ENCODE measurements at places on chromosomes 6 and 20.
A peak's percentile ranks its signal among the peaks of the same experiment; 100 is the strongest.

DNA sequence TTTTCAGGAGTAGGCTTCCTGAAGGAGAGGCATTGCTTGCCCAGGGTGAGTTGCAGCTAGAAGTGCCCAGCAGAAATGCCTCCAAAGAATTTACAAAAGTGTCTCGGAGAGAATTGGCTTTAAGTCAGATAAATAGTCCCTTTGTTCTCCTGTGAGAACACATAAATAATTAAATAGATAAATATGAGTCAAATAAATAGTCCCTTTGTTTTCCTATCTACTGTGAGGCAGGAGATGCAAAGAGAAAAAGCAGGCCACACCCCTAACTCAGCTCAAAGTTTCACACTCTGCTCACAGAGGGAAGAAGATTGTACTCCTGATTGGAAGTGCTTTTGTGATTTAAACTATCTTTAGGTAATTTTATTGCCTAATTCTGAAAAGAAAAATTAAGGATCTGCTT, 180.7 kb upstream of the PRSS16 start:
- no peak for DNase-seq

- no peak for DNase-seq
Measured at GRCh38 chr6:24126586-24127192, 674 bp downstream of the NRSN1 start.

- DNase-seq = no peak
Measured at GRCh38 chr20:51174536-51174935, 151.6 kb upstream of the KCNG1 start.

DNA sequence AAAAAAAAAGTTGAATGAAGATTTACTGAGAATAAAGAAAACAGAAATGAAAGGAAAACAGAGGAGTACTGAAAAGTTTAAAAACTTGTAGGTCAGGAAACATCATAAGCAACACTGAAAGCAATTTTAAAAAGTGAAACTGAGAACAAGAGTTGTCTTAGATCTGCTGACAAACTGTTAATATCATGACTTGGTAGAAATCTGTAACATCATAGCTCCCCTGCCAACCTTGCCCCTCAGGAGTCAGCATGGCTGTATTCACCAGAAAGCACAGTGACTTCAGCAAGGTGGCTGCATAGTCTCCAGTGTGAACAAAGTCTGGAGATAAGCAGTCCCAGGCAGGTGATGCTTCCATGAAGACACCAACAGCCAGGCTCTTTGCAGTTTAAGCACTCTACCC, 5.3 kb downstream of the NAA20 start:
- DNase-seq = no peak

DNA sequence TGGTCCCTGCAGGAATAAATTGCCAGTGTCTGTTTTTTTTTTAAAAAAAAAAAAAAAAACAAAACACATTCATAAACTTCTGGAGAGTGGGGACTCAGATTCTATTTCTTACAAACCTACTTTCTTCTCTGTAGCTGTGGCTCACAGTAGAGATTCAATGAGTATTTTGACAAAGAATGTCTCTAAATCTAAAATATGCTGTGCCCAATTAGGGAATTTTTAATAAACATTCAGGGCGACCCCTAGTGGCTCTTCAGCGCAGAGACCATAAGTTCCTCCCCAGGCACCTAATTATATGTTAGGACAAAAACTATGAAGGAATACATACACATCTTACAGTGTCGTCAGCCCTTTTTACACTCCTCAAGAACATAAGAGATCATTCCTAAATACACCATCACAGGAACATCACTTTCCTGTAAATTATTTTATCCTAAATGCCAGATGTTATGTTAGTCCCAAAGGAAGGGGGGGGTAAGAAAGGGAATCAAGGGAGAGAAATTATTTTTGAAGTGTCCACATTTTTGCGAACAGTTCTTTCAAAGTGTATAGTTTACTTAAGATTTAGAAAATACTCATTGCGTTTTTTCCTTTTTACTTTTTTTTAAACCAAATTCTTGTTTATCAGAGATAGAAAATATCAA, 21.8 kb upstream of the NAA20 start:
- DNase-seq = peak; percentile 16

- no peak for DNase-seq
Measured at GRCh38 chr6:13303668-13304017, 24.7 kb downstream of the TBC1D7 start.

DNA sequence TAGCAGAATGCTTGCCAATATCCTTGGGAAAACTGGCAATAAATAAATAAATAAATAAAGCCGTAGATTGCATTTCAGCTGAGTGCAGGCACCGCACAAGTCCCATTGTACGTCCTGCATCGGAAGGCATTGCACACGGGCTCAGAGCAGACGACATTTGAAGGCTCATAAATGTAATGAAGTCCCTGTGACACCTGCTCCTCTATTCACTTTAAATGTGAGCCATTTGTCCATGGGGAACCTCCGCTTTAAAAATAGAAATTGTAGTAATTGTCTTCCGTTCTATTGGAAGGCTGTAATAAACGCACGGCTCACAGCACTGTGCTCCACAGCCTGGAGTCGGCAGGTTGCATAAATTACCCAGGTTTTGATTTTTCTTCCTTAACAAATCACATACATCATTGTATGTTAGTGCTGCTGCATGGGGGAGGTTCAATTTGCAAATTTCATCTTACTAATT, 32.6 kb downstream of the MYT1 start:
- no peak for DNase-seq

DNA sequence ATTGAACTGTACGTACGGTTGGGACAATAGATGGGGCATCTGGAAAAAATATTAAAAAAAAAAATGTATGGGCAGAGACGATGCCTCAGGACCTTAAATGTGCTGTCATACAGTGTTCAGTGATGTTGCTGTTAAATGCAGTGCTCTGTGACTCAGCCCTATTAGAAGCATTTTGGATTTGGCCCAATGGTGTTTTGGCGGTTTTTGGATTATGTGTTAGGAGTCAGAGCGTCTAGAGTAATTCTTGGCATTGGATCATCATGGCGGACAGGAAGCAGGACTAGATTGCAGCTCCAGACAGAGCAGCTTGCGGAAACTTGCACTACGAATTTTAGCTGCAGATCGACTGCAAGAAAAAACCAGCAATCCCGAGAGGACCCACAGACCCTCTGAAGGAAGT, 280.0 kb downstream of the SOX4 start:
- DNase-seq = no peak

- no peak for DNase-seq
Measured at GRCh38 chr20:54105653-54106052, 35.3 kb upstream of the BCAS1 start.

GRCh38 chr6:161251345-161251744, 22.5 kb downstream of the AGPAT4 start:
- no peak for DNase-seq

GRCh38 chr6:91633374-91634111, 1046.7 kb upstream of the MAP3K7 start:
- no peak for DNase-seq

DNA sequence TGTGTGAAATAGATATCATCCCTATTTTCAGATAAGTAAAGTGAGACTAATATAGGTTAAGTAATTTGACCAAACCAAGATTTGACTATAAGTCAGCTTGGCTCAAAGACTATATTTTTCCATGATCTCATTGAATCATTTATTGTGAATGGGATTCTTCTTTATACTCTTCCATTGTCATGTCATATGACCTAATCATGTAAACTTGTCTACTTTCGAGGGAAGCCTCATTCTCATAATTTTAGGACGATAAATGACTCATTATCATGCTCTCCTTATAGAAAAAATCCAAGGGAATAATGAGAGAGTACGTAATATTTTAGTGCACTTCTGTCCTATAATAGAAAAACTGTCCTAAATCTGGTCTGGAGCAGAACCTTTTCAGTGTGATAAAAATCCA, 40.9 kb upstream of the CCN6 start:
- no peak for DNase-seq

GRCh38 chr6:149044528-149044927, 273.0 kb upstream of the TAB2 start:
- DNase-seq = no peak

DNA sequence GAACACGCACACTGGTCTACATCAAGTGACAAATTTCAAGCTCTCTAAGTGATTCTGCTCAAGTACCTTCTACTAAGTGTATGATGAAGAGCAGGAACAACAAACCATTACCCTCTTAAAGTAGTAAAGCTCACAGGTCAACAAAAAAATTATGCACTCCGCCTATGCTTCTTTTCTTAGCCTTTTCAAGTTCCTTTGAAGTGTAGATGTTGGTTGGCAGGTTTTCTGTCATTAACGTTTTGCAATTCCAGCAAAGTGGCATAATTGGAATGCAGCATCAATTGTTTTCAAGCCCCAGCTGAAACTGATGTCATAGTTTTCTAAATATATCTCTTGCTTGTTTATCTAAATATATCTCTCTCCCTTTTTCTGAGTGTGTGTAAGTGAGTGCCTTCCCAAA, 396.9 kb upstream of the EYS start:
- no peak for DNase-seq

DNA sequence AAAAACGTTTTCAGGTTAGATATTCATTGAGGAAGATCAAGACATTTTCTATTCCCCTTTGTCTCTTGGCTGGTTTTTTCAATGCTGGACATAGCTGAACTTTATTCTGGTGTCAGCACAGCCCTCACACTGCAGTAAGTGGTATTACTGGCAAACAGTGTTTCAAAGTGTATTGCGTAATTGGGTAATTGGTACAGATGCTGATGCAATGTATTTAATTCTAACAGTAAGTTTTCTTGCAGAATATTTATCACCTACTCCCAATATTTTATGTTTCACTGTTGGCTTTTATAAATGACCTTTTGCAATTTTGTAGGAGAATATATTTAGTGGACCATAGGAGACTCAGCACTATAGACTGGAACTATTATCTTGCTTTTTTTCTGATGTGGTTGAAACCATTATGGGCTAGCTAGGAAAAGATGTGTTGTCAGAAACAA, 287.6 kb upstream of the SOX4 start:
- no peak for DNase-seq

DNA sequence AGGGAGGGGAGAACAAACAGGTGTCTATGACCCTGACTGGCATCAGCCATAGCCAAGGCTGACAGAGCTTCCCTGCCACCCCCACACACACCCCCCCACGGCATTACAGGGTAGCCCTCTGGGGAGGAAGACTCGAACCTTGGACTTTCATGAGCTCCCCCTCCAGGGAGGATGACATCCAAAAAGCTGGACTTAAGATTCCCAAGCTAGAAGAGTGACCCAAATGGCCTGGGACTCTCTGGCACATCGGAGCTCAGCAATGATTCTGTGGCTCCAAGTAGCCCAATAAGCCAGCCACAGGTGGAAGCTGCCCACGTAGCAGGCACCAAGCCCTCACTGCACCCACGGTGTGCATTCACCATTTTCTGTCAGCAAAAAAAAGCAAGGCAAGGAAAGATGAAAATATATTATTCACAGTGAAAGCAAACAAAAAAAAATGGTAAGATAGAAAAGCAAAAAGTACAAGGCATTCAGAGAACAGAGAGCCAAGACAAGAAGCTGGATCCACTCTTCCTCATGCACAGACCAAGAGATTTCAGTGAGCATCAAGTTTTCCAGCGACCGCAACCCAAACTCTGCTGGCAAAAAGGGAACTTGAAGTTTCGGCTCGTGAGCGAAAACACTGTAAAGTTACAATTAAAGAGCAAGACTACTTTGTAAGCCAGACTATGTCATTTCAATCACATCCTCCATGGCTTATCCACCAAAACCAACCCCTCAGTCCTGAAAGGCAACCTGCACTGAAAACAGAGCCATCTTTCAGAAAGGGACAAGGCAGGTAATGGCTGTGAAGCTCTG, 10.9 kb downstream of the JAG1 start:
- no peak for DNase-seq

DNA sequence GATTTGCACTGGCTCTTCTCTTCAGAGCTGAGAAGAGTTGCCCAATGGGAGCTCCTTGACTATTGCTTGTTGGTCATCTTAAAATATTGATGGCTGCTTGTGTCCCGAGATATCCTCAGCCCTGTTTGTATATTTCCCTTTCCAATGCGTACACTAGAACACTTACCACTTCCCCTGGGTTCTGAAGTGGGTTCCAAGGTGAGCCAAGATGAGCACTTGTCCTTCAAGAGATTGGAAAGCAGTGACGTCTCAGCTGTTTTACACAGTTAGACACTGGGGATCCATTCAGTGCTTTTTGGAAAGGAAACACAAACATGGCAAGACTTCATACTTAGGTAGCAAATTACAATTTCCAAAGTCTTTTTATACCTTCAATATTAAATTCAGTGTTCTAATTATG, 716.4 kb upstream of the CITED2 start:
- DNase-seq = no peak

GRCh38 chr6:123821112-123821511, 17.4 kb downstream of the NKAIN2 start:
- DNase-seq = no peak

DNA sequence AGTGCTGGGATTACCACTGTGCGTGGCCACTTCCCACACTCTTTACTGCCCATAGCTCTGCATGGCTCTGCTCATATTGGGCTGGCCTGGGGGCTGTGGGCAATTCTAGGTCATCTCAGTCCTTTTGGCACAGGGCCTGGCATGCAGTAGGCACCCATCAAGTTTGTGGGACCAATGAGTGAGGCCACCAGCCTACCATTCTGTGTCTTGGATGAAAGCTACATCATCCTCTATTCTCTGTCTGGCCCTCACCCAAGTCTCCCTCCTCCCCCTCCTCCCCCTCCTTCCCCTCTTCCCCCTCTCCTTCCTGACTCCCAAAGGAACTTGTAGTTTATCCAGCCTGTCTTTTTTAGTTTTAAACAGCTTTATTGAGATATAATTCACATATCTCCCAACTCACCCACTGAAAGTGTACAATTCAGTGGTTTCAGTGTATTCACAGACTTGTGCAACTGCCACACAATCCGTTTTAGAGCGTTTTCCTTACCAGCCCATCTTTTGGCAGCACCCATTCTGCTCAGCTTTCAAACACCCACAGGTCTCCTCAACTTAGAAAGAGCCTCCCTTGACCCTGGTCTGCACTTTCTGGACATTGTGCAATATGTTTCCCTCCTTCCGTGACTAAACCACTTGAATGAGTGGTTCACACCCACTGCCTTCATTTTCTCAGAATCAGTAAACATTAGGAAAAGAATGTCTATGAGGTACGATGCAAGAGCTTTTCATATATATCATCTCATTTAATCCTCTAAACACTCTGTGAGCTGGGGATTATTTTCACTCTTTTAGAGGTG, 21.5 kb upstream of the MRPS18A start:
- DNase-seq = no peak

- no peak for DNase-seq
Measured at GRCh38 chr20:10309326-10309725, 90.7 kb downstream of the SNAP25 start.

- DNase-seq = no peak
Measured at GRCh38 chr6:167268683-167269280, 22.3 kb upstream of the UNC93A start.
